ENCODE measurements at places on chromosomes 4 and X.

DNA sequence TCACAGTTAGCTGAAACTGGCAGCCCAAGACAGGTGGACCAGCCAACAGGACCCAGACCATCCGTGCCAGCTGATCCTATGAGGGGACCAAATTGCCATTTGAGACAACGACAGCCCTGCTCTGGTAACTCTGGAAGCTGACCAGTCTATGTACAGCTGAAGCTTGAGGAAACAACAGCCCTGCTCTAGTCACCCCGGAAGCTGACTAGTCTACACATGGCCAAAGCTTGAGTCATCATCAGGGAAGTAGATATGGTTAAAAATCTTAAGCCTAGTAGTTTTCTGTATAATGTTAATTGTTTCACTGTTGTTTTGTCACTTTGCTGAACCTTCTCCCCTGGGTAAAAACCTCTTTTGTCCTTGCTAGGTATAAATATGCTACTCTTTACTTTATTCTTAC is 905.4 kb upstream of the NDST4 start:
- DNase-seq: no peak

DNA sequence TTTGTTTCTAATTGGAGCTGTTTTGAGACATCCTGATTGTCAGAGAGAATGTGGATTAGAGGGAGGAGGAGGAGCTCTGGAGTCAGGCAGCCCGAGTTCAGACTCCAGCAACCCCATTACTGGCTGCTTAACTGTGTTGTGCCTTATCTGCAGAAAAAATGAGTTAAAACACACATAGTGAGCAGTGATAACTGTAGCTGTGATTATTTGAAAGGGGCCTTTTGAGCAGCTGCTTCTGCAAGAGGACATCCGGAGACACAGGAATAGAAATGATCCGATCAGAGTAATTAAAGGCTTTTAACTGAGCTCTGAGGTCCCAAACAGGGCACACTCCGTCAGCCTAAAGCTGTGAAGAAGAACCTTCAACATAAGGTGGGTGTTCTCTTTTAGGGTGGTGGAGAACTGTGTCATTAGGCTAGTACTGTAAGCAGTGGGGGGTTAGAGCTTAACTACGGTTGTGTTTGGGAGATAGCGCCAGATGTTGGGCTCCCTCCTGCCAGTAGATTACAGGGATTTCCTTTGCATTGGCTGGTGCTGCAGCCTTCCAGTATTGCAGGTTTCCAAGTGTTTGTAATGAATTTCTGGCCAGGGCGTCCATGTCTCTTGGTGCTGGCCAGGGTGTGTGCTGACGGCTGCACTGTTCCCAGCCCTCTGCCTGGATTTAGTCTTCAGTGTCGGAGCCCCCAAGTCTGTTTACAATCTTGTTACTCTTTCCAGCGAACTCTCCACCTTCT is 24.3 kb downstream of the ADD1 start:
- DNase-seq: no peak

- DNase-seq: no peak
Measured at GRCh38 chrX:30488092-30488491, 89.5 kb downstream of the TASL start.

GRCh38 chrX:24996096-24996709 is 19.6 kb downstream of the ARX start:
- DNase-seq: no peak

GRCh38 chr4:11535333-11535732 is 106.6 kb upstream of the HS3ST1 start:
- no peak for DNase-seq

GRCh38 chr4:77652237-77652897 is 46.7 kb downstream of the CXCL13 start:
- DNase-seq: no peak

- no peak for DNase-seq
Measured at GRCh38 chrX:22220941-22221340, 51.8 kb upstream of the CBLL2 start.

- no peak for DNase-seq
Measured at GRCh38 chr4:101103381-101104142, 243.8 kb downstream of the PPP3CA start.

GRCh38 chrX:100217547-100217946 is 192.5 kb downstream of the PCDH19 start:
- DNase-seq: no peak

GRCh38 chrX:21354725-21355124 is 19.5 kb upstream of the CNKSR2 start:
- no peak for DNase-seq

Data from NCI-H1694 (cell line).